ENCODE measurements at places on chromosomes 11 and 22.

- no peak for DNase-seq
Measured at GRCh38 chr22:32561756-32562155, 87.1 kb downstream of the FBXO7 start.

GRCh38 chr11:100860318-100861155, 173.4 kb downstream of the ARHGAP42 start:
- no peak for DNase-seq

DNA sequence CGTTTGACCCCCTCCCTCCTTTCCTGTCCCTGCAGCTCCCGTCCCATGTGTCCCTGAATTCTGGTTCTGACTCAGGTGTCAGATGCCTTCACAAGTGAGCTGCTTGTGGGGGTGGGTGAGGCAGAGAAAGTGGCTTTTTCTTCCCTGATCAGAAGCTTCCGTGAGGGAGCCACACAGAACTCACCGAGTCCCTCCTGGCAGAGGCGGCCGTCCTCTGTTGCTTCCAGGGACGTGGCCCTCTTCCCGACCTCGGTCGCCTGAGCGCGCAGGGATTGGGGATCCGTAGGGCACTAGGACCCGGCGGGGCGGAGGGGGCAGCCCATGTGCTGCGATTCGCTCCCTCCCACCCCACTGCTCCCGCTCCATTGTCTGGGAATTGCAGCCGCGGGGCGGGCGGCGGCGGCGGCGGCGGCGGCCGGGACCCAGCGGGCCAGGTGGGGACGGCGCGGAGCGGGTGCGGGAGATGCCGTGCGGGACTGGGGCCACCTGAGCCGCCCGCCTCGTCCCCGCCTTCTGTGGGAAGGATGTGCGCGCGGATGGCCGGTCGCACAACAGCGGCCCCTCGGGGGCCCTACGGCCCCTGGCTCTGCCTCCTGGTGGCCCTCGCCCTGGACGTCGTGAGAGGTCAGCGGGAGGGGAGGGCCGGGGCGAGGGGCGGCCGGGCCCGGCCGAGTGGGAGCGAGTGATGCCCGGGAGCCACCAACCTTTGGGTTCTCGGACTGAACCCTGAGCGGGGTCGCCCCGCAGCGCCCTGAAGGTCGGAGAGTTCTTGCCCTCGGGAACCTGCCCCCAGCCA, at the start of gene TMEM132A:
TMEM132A (plus strand) TSS at position 351 of the 796 bp plus-strand sequence; CDS start at position 525, 174 bp downstream.
- DNase-seq = no peak

GRCh38 chr22:36386900-36387708, 663 bp downstream of the MYH9 start:
- DNase-seq = peak; percentile 87

GRCh38 chr11:32892355-32893092, at the start of gene QSER1:
Gene QSER1 (plus strand): TSS chr11:32892811. CDS start chr11:32893126, 315 bp downstream.
- DNase-seq = peak; percentile 63

- no peak for DNase-seq
Measured at GRCh38 chr11:110085255-110085838, 7.8 kb upstream of the ZC3H12C start.

GRCh38 chr22:38270091-38270992, 2.5 kb downstream of the TMEM184B start:
- DNase-seq = no peak

GRCh38 chr11:34926101-34926830, 9.8 kb downstream of the PDHX start:
- DNase-seq = peak; percentile 25

DNA sequence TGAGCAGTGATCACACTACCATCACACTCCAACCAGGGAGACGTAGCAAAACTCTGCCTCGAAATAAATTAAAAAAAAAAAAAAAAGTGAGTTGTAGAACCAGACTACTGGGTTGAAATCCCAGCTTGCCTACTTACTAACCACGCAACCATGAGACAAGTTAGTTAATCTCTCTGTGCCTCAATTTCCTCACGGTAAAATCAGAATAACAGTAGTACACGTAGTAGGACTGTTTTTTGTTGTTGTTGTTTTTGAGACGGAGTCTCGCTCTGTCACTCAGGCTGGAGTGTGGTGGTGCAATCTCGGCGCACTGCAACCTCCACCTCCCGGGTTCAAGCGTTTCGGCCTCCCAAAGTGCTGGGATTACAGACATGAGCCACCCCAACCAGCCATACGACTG, 14.2 kb downstream of the RAB6A start:
- no peak for DNase-seq

- no peak for DNase-seq
Measured at GRCh38 chr11:110435780-110436717, 6.3 kb downstream of the FDX1 start.

GRCh38 chr11:86784241-86784681, 16.1 kb upstream of the PRSS23 start:
- DNase-seq = no peak

- DNase-seq = no peak
Measured at GRCh38 chr11:22415476-22415875, 77.3 kb downstream of the SLC17A6 start.

DNA sequence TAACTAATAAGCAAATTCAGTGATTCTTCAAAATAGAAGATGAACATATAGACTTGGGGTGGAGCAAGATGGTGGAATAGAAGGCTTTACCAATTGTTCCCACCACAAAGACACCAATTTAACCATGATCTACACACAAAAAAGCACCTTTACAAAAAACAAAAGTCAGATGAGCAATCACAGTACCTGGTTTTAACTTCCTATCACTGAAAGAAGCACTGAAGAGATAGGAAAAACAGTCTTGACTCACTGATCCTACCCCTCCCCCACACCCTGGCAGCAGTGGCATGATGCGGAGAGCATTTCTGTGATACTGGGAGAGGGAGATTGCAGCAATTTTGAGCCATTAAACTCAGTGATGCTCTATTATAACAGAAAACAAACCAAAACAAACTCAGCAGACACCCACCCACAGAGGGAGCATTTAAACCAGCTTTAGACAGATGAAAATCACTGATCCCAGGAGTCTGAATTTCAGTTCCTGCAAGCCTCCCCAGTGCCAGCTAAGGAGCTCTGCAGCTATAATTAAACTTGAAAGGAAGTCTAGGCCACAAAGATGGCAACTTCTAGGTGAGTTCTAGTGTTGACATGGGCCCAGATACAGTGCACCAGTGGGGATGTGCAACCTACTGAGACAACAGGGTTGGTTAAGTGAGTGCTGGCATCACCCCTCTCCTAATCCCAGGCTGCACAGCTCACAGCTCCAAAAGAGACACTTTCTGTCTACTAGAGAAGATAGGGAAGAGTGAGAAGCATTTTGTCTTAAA, 161.8 kb upstream of the GRIA4 start:
- no peak for DNase-seq

GRCh38 chr11:96149743-96150555, 193.0 kb downstream of the MAML2 start:
- no peak for DNase-seq

GRCh38 chr11:3686751-3687150, 15.6 kb upstream of the CHRNA10 start:
- no peak for DNase-seq

GRCh38 chr22:42365111-42365865, 66.9 kb downstream of the NFAM1 start:
- no peak for DNase-seq

GRCh38 chr11:128313931-128314330, 273.4 kb downstream of the ETS1 start:
- no peak for DNase-seq

DNA sequence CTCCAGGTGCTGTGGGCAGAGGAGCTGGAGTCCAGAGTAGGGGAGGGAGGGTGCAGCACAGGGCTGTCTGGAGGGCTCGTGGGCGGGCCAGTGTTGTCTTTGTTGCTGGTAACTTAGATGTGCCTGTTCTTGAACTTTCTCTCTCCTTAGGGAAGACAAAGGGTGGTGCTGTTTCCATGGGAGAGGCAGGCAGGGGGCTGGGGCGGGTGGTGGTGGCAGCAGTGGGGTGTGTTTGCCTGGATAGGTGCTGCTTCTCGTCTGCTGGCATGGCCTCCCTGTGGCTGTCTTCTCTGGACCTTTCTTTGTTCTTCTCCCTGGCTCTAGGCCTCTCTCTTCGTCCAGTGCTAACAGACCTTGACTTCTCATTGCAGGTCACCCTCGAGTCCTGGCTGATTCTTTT, 8.5 kb downstream of the SIDT2 start:
- DNase-seq = no peak

Data from HL-60 (cell line).